ENCODE measurements at places on chromosomes 3 and 15.

GRCh38 chr3:193782747-193783146 lies 189.7 kb downstream of the OPA1 start:
- DNase-seq = no peak

DNA sequence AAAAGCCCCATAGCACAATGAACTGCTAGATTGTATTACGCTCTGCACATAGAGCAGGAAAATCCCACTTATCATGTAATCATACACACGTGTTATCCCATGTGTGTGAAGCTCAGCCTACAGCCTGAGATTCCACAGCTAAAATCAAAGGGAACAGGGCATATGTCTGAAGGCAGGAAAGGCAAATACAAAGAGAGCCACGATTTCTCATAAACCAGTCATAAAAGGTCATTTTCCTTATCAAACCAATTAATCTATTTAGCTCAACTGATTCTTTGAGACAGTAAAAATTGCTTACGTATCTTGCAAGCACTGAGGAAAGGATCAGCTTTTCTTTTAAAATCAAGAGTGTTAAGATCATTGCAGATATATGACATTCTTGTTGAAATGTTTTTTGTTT lies 199.5 kb upstream of the TBL1XR1 start:
- no peak for DNase-seq

DNA sequence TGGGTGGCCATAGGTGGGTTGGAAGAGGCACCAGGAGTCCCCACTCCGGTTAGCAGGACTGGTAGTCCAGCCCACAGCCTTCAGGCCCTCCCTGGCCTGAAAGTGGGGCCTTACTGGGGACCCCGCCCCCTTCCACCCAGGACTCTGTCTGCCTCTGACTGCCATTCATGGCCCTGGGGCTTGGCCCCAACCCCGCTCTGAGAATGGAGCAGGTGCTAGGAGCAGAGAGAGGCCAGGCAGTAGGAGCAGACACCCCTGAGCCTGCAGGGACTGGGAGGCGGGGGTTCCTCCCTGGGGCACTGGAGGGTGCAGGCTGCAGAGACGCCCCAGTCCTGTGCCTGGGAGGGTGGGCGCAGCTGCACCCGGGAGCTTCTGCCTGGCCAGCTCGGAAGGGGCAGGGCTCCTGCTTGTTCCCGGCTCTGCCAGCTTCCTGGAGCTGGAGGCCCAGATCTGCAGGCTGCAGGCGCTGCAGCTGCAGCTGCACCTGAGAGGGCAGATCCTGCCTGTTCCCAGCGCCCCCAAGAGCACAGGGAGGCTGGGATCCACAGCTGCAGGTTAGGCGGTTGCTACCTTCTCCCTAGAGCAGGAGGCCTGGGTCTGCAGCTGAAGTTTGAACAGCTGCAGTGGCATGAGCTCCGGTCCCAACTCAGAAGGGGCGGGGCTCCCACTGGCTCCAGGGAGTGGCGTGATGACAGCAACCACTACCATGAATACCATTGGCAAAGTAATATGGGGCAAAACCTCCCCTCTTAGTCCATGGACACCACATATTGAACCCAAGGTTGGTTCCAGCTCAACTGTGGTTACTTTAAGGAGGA lies 194.7 kb downstream of the SQOR start:
- DNase-seq = no peak

DNA sequence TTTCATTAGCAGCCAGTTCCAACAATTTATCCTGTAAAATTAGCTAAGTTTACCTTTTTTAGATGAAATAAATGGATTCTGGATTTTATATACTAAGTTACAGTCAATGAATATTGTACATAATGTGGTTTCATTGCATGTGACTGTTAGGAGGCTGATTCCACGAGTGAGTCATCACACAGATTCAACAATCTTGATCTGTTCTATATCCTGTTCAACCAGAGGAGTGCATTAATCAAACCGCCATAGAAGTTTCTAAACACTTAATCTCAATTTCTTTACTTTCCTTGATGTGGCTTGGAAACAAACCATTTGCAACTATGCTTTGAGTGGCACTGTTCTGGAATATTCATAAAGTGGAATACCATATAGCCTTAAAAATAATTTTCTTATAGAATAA lies 15.3 kb downstream of the DNAJC13 start:
- no peak for DNase-seq

GRCh38 chr3:130677343-130677742 lies 69.3 kb downstream of the PIK3R4 start:
- peak; percentile 27 for DNase-seq

Measured in KBM-7 (cell line).